ENCODE measurements at places on chromosomes 5 and 9. TPM values are rescaled to one million over a fixed set of nuclear protein-coding genes. Genes with fewer than 3 reads are reported as not detected.

Gene GDNF
- 0.05 TPM for total RNA-seq

Gene DPYSL3
- 24.6 TPM for total RNA-seq

Gene HEMGN
- total RNA-seq = not detected

Gene RUSC2
- 36.1 TPM for total RNA-seq

Gene MAP1B
- 38.7 TPM for total RNA-seq

Gene HSPB3
- 0.14 TPM for total RNA-seq

Gene GABRA6
- total RNA-seq = not detected

Gene CSNK1G3
- total RNA-seq = 20.9 TPM

Gene C5orf58
- total RNA-seq = not detected

Gene RUFY1
- total RNA-seq = 27.8 TPM

Gene OLFML2A
- total RNA-seq = 34.4 TPM

Gene CNTNAP3B
- total RNA-seq = 10.3 TPM

Gene SOX30
- total RNA-seq = not detected

Gene C5orf46
- not detected for total RNA-seq

Gene FAM169A
- 4.2 TPM for total RNA-seq

Gene RABGAP1
- total RNA-seq = 13.6 TPM

Gene PPWD1
- total RNA-seq = 19.5 TPM

Gene SEMA6A
- 0.15 TPM for total RNA-seq

Gene IPPK
- total RNA-seq = 13.3 TPM

Gene ENG
- 0.07 TPM for total RNA-seq

Gene PCDHGA10
- total RNA-seq = 0.02 TPM

Gene LCN10
- total RNA-seq = not detected

Gene MOB3B
- total RNA-seq = 12.6 TPM

Gene DBN1
- 80.9 TPM for total RNA-seq

Gene NLN
- 63.8 TPM for total RNA-seq

Gene RCL1
- 57.6 TPM for total RNA-seq

Gene ADAMTSL2
- not detected for total RNA-seq

Gene SLC1A3
- total RNA-seq = 0.08 TPM

Gene NXNL2
- total RNA-seq = 0.52 TPM

Gene EIF4E1B
- not detected for total RNA-seq

Gene FABP6
- total RNA-seq = 1.1 TPM

Gene NMUR2
- total RNA-seq = 0.22 TPM

Gene PRRX2
- total RNA-seq = 5.6 TPM

Gene FEM1C
- total RNA-seq = 6.8 TPM

Gene SCAI
- 2.6 TPM for total RNA-seq

Gene TSLP
- not detected for total RNA-seq

Gene PPP2R2B
- 0.09 TPM for total RNA-seq

Gene PCDHGB7
- 0.06 TPM for total RNA-seq

Gene PCDHGB4
- 0.50 TPM for total RNA-seq

Gene CDC20B
- 0.08 TPM for total RNA-seq

Gene MCTP1
- total RNA-seq = 9.7 TPM

Measured in A549 treated with dexamethasone at 1 μM for 4 hours (cell line).